COR-L47 (cell line): ENCODE measurements at places on chromosomes 6 and 20.

DNA sequence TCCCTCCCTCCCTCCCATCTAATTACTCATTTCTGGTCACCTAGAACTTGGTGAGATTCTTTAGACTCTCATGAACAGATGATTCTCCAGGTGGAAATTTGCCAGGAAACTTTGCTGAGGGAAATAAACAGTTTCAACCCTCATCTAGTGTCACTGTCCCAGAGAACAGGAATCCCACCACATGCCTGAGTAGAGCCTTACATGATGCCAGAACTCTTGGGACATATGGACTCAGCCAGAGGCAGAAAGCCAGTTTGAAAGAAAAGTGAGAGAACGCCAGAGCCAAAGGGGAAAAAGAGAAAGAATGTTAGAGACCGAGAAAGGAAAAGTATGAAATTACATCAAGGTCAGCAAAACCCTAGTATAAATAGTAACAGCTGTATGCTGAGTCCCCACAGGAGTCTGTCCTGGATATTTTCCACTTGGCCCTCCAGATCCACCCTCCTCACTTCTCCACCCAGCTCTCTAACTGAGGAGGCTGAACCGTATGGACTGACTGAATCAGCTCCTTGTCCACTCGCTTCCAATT lies 127.5 kb upstream of the COL21A1 start:
- no peak for DNase-seq

GRCh38 chr6:124029567-124029966 lies 225.9 kb downstream of the NKAIN2 start:
- DNase-seq = no peak

GRCh38 chr20:48926821-48927220 lies 5.3 kb downstream of the ARFGEF2 start:
- DNase-seq = no peak

GRCh38 chr6:27986928-27987725 lies 30.1 kb downstream of the OR2B6 start:
- no peak for DNase-seq

DNA sequence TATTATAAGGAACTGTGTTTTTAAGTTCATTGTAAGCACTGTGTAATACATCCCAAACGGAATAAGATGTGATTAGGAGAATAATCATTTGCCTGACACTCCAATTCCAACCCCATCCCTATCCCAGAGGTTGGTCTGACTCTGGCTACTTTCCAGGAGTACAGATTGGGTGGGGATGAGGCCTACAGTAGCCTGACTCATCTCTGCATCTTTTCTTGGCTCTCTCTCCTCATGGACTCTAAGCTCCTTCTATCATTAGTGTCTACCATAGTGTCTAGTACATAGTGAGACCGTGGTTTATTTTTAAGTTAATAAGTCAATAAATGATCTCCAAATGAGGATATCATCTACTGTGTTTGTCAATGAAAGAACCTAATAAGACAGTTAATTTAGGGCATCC lies 92.2 kb upstream of the CNKSR3 start:
- DNase-seq = no peak
